ENCODE measurements at places on chromosomes 4 and X. TPM values are rescaled to one million over a fixed set of nuclear protein-coding genes. Genes with fewer than 3 reads are reported as not detected.

SLC10A7 gene
- polyA plus RNA-seq, result 9.0 TPM

FMR1NB gene
- not detected for polyA plus RNA-seq

KCNE5 gene
- 0.21 TPM for polyA plus RNA-seq

CTPS2 gene
- polyA plus RNA-seq, result 25.4 TPM

GABRG1 gene
- not detected for polyA plus RNA-seq

SPP1 gene
- polyA plus RNA-seq, result 466 TPM

PDE6B gene
- 26.1 TPM for polyA plus RNA-seq

TKTL2 gene
- not detected for polyA plus RNA-seq

GRCh38 chr4:187357045-187357643, 633.5 kb upstream of the FAT1 start:
- H3K27ac ChIP-seq, result no peak overlapping the region
- H3K4me3 ChIP-seq, result no peak overlapping the region
- no peak for DNase-seq
- no peaks in the 10 kb centered on the region for H3K36me3 ChIP-seq
- H3K4me1 ChIP-seq, result no peaks in the 10 kb centered on the region

GRCh38 chr4:158871335-158871724, 102.5 kb downstream of the FNIP2 start:
- H3K4me3 ChIP-seq, result no peak overlapping the region
- peaks cover 6% of the 10 kb centered on the region for H3K4me1 ChIP-seq
- no peak overlapping the region for H3K27ac ChIP-seq
- no peaks in the 10 kb centered on the region for H3K36me3 ChIP-seq

DNA sequence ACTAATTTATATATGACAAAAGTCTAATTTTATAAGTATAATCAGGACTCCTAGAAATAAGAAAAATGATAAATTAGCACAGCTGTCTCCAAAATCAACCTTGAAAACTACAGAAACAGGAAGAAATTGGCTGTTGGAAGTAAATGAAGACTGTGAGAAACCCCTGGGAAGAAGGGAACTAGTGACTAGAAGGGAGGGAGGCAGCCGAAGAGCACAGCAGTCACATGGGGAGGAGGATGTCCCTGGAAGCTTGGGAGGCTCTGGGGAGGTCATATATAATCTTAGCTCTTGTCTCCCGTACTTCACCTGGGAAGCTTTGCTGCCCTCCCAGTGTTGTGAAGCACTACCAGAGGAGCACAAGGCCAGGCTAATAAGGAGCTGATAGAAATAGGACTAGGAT, 8.9 kb upstream of the TMA16 start:
- H3K27me3 ChIP-seq, result no peaks in the 10 kb centered on the region
- H3K36me3 ChIP-seq, result no peaks in the 10 kb centered on the region
- H3K27ac ChIP-seq, result no peak overlapping the region
- no peak overlapping the region for H3K4me3 ChIP-seq

DNA sequence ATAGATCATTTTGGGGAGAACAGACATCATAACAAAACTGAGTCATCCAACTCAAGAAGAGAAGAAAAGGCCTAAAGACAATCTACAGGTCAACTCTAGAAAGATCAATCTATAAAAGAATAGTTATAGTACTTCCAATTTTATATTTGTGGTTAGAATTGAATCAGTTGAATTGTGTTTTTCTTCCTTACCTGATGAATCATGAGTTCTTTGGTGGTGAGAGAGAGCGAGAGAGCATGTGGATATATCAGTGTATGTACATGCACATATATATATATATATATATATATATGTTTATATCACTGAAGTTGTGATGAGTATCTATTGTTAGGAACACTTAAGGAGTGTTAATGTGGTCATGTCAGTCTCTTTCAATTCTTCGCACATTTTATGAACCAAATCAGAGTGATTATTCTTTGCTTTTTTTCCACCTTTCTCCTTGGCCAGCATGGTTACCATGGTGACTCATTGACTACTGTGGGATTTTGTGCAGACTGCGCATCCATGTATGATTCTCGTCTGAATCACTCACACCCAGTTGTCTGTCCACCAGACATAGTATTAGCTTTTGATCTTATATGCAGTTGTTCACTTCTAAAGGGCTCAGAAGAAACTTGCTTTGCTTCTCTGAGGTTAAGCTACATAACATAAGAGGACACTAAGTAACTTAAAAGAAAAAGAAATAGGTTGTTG, 90.4 kb upstream of the RAB40AL start:
- H3K4me1 ChIP-seq, result no peaks in the 10 kb centered on the region
- DNase-seq, result no peak
- no peak overlapping the region for H3K4me3 ChIP-seq

DNA sequence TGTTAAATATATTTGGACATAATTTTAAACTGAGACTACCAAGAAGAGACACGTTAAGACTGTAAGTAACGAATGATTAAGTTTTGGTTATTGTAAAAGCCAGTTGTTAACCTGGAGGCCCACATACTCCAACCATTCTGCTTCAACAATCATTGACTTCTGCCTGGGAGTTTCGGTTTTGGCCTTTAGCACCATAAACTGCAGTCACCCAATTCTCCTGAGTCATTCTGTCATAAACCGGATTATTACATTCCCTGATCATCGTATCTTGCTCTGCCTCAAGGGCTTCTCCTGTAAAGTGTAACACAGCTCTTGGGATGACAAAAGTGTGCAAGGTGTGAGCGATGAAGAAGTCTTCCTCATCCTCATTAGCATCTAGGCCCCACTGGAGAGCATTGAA, 46.9 kb upstream of the PABPC1L2A start:
- H3K27ac ChIP-seq, result peak overlapping the region; percentile 33
- H3K4me1 ChIP-seq, result no peaks in the 10 kb centered on the region
- no peaks in the 10 kb centered on the region for H3K36me3 ChIP-seq
- H3K27me3 ChIP-seq, result no peaks in the 10 kb centered on the region
- no peak overlapping the region for H3K4me3 ChIP-seq

DNA sequence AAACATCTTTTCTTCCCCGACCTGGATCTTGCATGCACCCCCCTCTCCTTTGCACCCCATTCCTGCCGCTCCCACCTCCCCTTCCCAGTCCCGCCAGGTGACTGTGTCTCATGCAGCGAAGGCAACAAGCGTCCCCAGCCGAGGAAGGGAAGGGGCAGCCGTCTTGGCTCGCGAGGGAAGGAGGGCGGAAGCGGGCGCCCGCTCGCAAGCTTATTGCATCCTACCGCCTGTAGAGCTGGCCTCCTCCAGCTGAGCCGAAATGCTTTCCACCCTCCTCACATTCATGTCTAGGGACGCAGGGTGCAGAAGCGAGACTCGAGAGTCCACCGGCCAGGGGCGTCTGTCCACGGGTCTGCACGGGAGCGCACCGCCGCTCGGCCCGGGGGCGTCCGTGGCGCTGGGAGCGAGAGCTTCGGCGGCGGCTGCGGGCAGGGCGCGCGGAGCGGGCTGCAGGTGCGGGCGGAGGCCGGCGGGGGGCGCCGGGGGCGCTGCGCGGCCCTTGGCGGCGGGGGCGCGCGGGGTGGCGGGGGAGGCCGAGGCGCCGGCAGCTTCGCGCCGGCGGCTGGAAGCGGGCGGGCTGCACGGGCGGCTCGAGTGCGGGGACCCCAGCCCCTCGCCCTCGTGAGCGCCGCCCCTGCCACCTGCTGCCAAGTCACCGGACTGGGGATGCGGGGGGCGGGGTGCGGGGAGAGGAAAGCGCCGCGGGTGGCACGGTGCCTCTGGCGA, at the start of gene KCNIP4:
Gene KCNIP4, minus strand, starts transcription at position 426 of the 726 bp plus-strand sequence.
- H3K27me3 ChIP-seq, result peaks cover 53% of the 10 kb centered on the region
- H3K27ac ChIP-seq, result no peak within 1 kb of the TSS
- DNase-seq, result peak; percentile 63
- no peaks in the 10 kb centered on the region for H3K36me3 ChIP-seq
- H3K4me3 ChIP-seq, result peak within 1 kb of the TSS; percentile 24

GRCh38 chrX:103347682-103348397, 8.5 kb upstream of the TCEAL9 start:
- H3K27ac ChIP-seq, result no peak overlapping the region
- no peaks in the 10 kb centered on the region for H3K36me3 ChIP-seq
- H3K4me1 ChIP-seq, result no peaks in the 10 kb centered on the region
- no peaks in the 10 kb centered on the region for H3K27me3 ChIP-seq
- no peak for DNase-seq

GRCh38 chr4:150773729-150774449, 191.9 kb downstream of the MAB21L2 start:
- H3K27me3 ChIP-seq, result no peaks in the 10 kb centered on the region
- no peak overlapping the region for H3K4me3 ChIP-seq
- peaks cover 7% of the 10 kb centered on the region for H3K4me1 ChIP-seq
- H3K27ac ChIP-seq, result no peak overlapping the region
- H3K36me3 ChIP-seq, result no peaks in the 10 kb centered on the region

- H3K27me3 ChIP-seq, result no peaks in the 10 kb centered on the region
- no peaks in the 10 kb centered on the region for H3K4me1 ChIP-seq
- no peak overlapping the region for H3K27ac ChIP-seq
- H3K4me3 ChIP-seq, result no peak overlapping the region
- no peaks in the 10 kb centered on the region for H3K36me3 ChIP-seq
Measured at GRCh38 chr4:31461421-31461820, 741.3 kb downstream of the PCDH7 start.

- no peak overlapping the region for H3K4me3 ChIP-seq
- no peaks in the 10 kb centered on the region for H3K36me3 ChIP-seq
- no peak overlapping the region for H3K27ac ChIP-seq
Measured at GRCh38 chrX:19446397-19446796, 68.9 kb downstream of the MAP3K15 start.

GRCh38 chr4:77777135-77777807, 41.9 kb downstream of the CNOT6L start:
- DNase-seq, result no peak
- H3K4me1 ChIP-seq, result no peaks in the 10 kb centered on the region
- H3K27me3 ChIP-seq, result no peaks in the 10 kb centered on the region
- no peaks in the 10 kb centered on the region for H3K36me3 ChIP-seq
- H3K27ac ChIP-seq, result peak overlapping the region; percentile 7
- no peak overlapping the region for H3K4me3 ChIP-seq
